ENCODE measurements at places on chromosomes 11 and 22.

- no peak for DNase-seq
Measured at GRCh38 chr22:19756288-19757128, 4.1 kb upstream of the TBX1 start.

GRCh38 chr22:34475886-34476285, 555.6 kb upstream of the LARGE1 start:
- no peak for DNase-seq

GRCh38 chr11:76806131-76806530, 23.0 kb downstream of the TSKU start:
- DNase-seq, result no peak

GRCh38 chr22:35133702-35134380, 67.9 kb downstream of the ISX start:
- no peak for DNase-seq

- DNase-seq, result no peak
Measured at GRCh38 chr11:60206616-60207015, 23.7 kb upstream of the MS4A6A start.

GRCh38 chr11:2902784-2903671, 17.5 kb upstream of the CDKN1C start:
- no peak for DNase-seq

All from NCI-H1436 treated with DMSO at 0.1 percent for 48 hours (cell line).